MCF 10A (cell line): ENCODE measurements at places on chromosomes 6 and 20. TPM values are rescaled to one million over a fixed set of nuclear protein-coding genes. Genes with fewer than 3 reads are reported as not detected.

- DNase-seq, result no peak
- H3K4me1 ChIP-seq, result no peaks in the 10 kb centered on the region
- H3K27me3 ChIP-seq, result no peaks in the 10 kb centered on the region
- no peaks in the 10 kb centered on the region for H3K36me3 ChIP-seq
- no peak overlapping the region for H3K27ac ChIP-seq
Measured at GRCh38 chr6:98380589-98380988, 453.8 kb upstream of the POU3F2 start.

DNA sequence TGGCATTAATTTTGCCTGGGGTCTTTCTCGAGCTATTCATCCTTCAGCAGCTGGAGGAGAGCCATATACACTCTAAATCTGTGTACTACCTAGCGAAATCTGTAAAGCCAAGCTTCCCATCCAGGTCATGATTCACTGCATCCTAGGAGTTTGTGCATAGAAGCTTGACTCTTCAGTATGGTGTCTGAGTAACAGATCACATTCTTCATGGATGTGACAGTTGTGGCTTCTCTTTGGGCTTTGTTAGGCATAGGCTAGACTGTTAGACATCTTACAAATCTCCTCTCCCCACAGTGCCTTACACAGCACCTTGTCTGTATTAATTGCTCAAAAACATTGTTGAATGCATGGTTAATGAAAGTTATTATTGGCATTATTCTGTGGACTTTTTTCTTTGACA is 177.0 kb downstream of the EYA4 start:
- no peak overlapping the region for H3K27ac ChIP-seq
- H3K36me3 ChIP-seq, result no peaks in the 10 kb centered on the region
- no peak overlapping the region for H3K4me3 ChIP-seq
- no peaks in the 10 kb centered on the region for H3K4me1 ChIP-seq
- H3K27me3 ChIP-seq, result peaks cover 40% of the 10 kb centered on the region

- H3K36me3 ChIP-seq, result no peaks in the 10 kb centered on the region
- peaks cover 35% of the 10 kb centered on the region for H3K4me1 ChIP-seq
- no peaks in the 10 kb centered on the region for H3K27me3 ChIP-seq
- no peak overlapping the region for H3K27ac ChIP-seq
- no peak overlapping the region for H3K4me3 ChIP-seq
Measured at GRCh38 chr20:45257711-45258110, 3.3 kb upstream of the SLPI start.

The AGPAT4 gene
- total RNA-seq, result 5.6 and 7.3 TPM in 2 replicates

The ADGRF1 gene
- 1.3 and 3.5 TPM in 2 replicates for total RNA-seq

The SOX18 gene
- total RNA-seq, result 0.16 and 0.22 TPM in 2 replicates

The XKR7 gene
- total RNA-seq, result not detected in 2 replicates
